Stimulated activated CD4-positive, alpha-beta T cell treated with anti-CD3 and anti-CD28 coated beads, Interleukin-2, amount 100 ng/mL, for 48 hours (primary cell): ENCODE measurements at places on chromosomes 2 and 18.

GRCh38 chr2:181197140-181197760 is 216.8 kb downstream of the UBE2E3 start:
- no peak for DNase-seq

DNA sequence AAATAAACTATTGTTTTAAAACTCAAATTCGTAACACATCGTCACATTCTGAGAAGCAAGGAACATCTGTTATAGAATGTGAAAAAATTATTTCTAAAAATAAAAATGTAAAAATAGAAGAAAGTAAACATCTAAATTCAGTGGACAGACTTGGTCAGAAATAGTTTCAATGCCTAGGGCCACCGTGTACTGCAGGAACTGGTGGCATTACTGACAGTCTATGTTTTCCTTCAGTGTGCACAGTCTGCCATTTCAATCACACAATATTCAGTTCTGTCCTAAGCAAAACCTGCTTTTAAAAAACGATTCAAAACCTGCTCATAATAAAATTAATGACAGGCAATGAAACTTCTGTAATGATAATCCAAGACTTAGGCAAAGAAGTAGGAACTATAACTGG is 190.1 kb downstream of the ERBB4 start:
- no peak for DNase-seq

DNA sequence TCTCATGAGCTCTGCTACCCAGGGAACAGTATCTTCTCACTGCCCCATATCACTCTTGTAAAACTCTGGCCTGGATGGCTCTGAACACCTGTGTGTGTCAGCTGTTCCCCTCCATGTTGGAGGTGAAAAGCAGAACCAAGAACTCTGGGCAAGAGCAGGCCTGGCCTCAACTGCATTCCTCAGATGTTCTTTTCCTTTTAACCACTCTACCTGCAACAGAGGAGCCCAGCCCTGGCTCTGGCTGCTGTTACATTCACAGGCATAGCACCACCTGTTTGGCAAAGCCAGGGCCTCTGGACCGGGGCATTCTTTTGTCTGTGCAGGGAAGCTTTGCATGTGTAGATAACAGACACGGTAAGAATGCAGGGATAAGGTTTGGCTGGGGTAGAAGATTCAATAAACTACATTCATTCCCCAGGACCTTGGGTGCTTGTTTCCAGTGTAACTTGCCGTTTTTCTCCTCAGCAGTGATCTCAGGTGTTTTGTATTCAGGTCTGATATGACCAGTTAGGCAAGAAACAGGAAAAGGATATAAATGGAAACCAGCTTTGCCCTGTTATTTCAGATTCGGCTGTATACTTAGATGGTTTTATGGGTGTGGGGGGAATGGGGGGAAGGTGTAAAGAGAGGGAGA is 95.1 kb downstream of the SPTBN1 start:
- DNase-seq, result no peak

DNA sequence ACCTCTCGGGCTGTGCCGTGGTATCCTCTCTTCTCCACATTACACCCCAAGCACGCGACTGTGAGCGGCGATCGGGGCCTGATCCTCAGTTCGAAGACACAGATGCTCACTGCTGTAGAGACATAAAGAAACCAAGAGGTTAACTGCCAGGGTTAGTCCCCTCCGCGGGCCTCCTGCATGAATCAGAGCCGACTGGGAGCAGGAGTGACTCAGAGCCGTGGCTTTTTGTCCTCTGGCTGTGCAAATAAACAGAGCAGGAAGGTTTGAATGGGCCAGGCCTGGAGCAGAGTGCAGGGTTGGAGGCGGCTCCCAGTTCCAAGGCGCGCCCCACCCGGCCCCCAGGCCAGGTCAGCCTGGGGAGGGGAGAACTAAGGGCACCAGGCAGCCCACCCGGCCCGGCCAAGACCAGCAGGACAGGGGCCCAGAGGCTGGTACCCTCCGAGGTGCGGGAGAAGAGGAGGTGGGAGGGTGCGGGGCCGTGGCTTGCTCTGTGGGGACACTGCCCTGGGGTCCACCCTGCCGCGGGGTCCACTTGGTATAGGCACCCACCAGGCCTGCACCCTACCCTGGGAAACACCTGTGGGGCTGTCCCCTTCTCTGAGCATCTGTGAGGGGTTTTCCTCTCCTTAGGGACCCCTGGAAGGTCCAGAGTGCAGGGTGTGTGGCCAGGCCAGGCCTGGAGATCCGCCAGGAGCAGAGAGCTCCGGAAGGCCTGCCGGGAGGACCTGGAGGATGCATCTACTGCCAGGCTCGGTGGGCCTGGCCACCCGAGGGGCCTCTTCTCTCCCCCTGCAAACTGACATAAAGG is 16.5 kb downstream of the TWIST2 start:
- DNase-seq, result peak; percentile 20

DNA sequence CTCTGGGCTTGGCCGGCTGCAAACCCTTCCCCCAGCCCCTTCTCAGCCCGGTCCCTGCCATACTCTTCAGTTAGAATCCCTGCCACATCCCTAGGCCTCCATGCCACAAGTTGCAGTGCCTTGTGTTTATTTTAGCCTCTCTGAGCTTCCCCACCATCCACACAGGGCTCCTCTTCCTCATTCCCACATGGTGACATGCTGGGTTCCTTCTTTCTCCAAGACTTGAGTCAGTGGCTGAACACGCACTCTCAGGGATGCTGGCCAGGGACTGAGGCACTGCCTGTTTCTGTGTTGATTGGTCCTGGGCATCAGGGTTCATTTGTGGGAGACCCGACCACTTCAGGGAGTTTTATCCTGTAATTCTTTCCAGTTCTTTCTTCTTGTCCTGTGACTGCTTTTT is 56.3 kb downstream of the KCNS3 start:
- DNase-seq, result no peak

DNA sequence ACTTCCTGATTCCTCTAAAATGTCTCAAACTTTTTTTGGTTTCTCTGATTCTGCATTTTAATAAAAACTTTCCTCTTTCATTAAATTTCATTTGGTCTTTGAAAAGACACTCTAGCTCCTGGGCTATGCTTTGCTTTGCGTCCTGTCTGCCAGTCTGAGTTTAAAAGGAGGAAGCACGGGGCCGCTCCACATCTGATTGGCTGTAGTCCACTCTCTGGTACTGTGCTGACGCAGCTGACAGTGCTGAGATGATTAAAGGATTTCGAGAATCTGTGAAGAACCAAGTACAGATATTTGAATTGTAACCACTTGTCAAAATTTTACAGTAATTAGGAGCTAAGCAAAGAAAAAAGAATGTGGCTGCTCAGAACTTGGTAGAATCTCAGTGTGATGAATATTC is 199.6 kb upstream of the HNMT start:
- no peak for DNase-seq

DNA sequence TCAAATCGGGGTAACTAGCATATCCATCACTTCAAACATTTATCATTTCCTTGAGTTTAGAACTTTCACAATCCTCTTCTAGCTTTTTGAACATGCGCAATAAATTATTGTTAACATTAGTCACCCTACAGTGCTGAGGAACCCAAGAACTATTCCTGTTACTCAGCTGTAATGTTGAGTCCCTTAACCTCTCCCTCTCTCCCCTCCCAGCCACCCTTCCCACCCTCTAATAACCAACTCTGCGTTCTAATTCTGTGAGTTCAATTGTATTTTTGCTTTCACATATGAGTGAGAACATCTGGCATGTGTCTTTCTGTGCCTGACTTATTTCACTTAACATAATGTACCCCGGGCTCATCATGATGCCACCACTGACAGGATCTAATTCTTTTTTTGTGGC is 78.6 kb upstream of the RANBP2 start:
- no peak for DNase-seq

- DNase-seq, result no peak
These were observed 72.3 kb downstream of the CCDC138 start for GRCh38 chr2:108858894-108859293.

DNA sequence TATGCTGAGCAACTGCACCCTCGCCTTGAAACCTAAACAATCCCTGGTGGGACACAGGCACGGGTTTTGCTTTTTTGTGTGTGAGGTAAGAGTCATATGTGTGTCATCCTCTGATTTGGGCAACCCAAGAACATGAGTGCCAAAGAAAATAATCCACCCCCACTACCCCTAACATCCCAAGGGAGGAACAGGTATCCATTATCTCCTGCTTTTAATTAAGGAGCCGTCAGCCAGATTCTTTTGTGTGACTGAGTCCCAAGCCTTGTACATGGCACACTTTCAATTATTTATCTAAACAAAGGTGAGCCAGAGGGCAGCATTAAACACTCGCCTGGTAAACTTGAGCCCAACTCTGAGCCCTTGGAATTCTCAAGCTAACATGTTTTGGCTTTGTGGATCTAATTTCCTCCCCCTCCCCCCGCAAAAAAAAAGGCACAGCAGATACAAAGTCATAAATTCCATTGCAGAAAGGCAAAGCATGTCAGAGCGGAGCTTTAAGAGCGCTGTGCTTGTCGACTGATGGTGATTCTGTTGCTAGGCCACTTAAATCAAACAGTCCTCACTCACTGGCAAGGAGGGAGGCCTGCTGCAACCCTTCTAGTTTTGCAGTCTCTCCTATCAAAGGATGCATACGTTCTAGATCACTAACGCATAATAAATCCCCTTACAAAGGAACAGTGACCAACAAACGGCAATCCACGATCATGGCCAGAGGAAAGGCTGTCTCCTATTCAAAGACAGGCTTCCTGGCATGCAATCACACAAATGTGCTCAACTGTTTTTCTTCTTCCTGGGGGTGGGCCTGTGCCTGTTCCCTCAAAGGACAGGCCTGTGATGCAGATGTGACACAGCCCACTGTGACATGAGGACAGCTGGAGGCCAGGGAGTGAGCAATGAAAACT is 143.5 kb upstream of the LMAN1 start:
- no peak for DNase-seq

DNA sequence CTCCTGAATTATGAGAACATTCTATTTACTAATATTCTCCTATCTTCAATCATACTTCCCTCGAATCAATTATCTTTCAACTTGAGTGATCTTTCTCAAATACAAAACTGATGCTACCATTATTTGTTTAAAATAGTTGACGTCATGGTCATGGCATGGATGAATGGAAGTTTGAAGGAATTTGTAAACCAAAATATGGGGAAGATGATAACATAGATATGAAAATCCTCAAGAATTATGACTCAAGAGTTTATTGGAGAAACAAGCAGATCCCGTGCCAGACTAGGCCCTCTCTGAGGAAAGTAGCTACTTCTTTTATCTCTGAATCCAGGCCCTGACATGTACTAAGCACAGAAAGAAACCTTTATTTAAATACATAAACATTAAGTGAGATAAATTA is 270.4 kb upstream of the MC4R start:
- no peak for DNase-seq

DNA sequence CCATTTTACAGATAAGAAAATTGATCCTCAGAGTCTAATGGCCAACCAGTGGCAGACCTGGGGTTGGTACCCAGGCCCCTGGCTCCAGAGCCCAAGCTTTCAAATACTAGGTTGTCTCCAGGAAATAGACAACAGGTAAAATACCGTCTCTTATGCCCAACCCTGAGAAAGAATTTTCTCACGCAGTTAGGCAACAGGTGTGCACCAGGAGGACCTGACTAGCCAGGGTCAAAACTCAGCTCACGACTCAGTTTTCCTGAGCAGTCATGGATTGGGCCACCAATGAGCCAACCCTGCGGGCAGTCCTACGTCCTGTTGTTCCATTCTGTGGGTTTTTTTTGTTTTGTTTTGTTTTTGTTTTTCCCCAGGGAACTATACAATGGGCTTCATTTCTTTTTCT is 13.5 kb downstream of the TRIB2 start:
- DNase-seq, result no peak

- no peak for DNase-seq
These were observed 138.6 kb downstream of the GLI2 start for GRCh38 chr2:120873958-120874887.

- no peak for DNase-seq
These were observed 199.6 kb downstream of the PRKCE start for GRCh38 chr2:45851111-45851510.

- no peak for DNase-seq
These were observed 317.2 kb upstream of the ID2 start for GRCh38 chr2:8364668-8365067.

DNA sequence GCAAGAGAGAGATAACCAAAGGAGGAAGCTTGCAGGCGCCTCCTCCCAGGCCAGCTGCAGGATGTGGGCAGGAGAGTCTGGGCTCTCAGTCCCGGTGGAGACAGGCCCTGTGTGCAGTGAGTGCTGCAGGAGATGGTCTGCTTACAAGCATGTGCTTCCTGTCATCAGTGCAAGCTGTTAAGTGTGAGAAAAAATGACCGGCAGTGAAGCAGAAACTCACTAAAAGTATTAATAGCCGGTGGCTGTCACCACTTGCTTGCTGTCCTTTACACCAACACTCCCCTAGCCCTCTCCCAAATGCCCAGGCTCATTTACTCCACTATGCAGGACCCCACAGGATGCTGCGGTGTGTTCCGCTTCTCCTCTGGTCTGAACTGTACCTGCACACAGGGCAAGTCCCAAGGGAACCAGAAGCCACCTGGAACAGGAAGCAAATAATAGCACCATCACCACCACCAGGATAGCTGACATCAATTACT is 435.6 kb upstream of the HS6ST1 start:
- DNase-seq, result no peak

GRCh38 chr2:172586245-172586891 is 30.5 kb downstream of the PDK1 start:
- DNase-seq, result no peak

DNA sequence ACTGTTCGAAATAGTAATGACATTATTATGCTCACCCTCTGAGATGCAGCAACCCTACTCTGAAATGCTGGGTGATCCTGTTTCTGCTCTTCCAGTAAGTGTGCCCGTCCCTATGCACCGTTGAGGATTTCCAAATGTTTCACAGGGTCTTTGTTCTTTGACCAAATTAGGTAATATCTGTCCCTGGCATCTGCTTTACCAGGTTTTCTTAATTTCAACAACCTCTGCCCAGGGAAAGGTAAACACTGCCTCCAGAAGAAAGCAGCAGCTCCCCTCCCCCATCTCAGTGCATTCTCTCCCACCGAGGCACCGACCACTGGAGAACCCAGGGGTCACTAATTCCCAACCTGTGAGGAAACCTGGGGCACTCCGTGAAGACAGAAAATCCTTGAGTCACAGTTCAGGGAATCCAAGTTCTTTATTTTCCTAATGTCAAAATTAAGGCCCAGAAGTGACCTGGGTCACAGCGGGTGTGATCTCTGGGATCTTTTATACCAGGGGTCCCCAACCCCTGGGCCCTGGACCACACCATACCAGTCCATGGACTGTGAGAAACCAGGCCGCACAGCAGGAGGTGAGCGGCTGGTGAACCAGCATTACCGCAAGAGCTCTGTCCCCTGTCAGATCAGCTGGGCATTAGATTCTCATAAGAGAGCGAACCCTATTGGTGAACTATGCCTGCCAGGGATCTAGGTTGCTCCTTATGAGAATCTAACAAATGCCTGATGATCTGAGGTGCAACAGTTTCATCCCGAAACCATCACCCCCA is 1.2 kb upstream of the GRB14 start:
- no peak for DNase-seq

GRCh38 chr2:104852090-104852666 is 1.7 kb upstream of the POU3F3 start:
- no peak for DNase-seq

GRCh38 chr2:112137516-112138158 is 548 bp upstream of the FBLN7 start:
- DNase-seq, result no peak

DNA sequence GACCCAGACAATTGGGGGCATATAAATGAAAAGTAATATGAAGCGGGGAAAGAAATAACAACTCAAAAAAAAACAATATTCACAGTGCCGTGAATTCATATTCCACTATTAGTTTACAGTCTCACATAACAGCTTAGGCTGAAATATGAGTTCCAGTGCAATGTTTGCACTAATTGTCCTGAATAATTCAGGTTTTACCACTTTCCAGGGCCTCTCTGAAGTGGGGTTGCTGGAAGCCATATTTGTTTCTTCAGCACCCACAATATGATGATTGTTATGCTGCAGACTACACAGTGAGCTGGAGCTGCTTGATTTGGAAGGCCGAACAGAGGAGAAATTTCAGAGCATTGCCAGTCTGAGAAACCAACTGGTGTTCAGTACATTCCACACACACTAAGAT is 894.5 kb upstream of the ACVR2A start:
- DNase-seq, result no peak
